ENCODE measurements at places on chromosomes 1 and 21.
A peak's percentile ranks its signal among the peaks of the same experiment; 100 is the strongest.

GRCh38 chr1:43529206-43529731 is 1.4 kb upstream of the PTPRF start:
- peak; percentile 82 for DNase-seq

- no peak for DNase-seq
Measured at GRCh38 chr1:205677167-205677566, 3.1 kb downstream of the SLC45A3 start.

- no peak for DNase-seq
Measured at GRCh38 chr1:3609769-3610526, 1.4 kb downstream of the MEGF6 start.

DNA sequence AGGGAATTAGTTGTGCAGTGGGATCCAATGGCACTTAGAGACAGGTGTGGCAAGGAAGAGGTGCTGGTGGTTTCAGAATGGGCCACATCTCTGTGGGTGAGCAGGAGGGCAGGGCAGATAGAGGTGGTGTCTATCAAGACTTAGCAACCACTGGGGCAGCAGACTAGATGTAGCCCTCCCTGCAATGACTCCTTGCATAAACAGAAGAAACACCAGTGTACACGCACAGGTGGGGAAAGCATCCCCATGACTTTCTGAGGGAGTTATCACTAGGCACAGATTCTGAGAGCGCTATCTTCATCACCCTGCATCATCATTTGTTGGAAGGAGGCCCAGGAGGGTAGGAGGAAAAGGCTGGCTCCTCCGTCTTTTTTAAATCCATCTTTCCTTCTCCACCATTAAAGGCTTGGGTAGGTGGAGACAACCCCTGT is 58.4 kb downstream of the PLXNA2 start:
- DNase-seq: no peak

- no peak for DNase-seq
Measured at GRCh38 chr1:118381197-118381869, 196.3 kb upstream of the SPAG17 start.

DNA sequence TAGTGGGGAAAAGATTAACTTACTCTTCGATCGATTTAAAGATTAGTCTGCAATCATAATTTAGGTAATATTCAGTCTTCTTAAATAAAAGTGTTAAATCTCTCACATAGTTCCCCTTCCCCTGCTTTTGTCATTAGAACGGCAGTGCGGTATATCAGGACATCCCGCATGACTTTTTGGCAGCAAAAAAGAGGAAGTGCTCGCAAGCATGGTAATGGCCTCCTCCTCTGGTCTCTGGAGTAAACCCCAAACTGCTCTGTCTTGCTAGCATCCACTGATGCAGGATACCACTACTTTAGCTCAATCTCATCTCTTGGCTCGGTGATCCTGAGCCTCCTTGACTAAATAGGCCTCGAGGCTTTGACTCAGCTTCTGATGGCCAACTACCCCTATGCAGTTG is 78.7 kb upstream of the VAV3 start:
- no peak for DNase-seq

DNA sequence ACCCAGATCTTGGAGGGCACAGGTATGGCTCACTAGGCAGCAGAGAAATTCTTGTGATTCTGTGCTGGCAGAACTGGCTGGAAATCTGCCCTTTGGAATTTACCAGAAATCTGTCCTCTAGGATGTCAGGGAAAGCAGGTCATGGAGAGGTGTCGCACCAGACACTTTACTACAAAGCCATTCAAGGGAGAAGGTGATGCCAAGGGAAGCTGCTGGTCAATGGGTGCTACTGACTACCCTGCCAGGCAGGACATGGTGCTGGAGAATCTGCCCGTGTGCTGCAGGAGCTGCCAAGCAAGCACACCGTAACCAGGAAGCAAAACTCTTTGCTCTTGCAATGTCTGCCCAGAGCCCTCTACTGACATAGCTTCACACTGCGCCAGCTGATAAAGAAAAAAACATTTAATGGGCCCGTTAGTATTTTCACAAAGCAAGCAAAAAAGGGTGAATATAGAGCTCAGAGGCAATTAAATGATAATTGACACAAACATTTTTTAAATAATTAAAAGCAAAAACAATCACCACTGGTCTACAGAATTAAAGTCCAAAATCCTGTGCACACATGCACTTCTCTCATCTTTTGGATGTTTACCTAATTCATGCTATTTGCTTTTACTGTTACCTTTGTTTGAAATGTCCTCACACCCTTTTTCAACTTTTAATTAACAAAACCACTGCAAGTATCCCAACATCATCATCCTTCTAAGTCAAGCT is 7.2 kb upstream of the FBXO28 start:
- DNase-seq: peak; percentile 63

GRCh38 chr1:118987468-118988185 is 516 bp downstream of the TBX15 start:
- DNase-seq: no peak

GRCh38 chr1:43199093-43199726 is 27.1 kb downstream of the CFAP57 start:
- DNase-seq: no peak

- DNase-seq: no peak
Measured at GRCh38 chr1:245566952-245567351, 412.2 kb downstream of the KIF26B start.

- no peak for DNase-seq
Measured at GRCh38 chr1:117107364-117107763, 14.2 kb downstream of the TRIM45 start.

Data from cerebellar cortex (tissue), 1 donor.